MM.1S (cell line): ENCODE measurements at places on chromosomes 13 and 19.

DNA sequence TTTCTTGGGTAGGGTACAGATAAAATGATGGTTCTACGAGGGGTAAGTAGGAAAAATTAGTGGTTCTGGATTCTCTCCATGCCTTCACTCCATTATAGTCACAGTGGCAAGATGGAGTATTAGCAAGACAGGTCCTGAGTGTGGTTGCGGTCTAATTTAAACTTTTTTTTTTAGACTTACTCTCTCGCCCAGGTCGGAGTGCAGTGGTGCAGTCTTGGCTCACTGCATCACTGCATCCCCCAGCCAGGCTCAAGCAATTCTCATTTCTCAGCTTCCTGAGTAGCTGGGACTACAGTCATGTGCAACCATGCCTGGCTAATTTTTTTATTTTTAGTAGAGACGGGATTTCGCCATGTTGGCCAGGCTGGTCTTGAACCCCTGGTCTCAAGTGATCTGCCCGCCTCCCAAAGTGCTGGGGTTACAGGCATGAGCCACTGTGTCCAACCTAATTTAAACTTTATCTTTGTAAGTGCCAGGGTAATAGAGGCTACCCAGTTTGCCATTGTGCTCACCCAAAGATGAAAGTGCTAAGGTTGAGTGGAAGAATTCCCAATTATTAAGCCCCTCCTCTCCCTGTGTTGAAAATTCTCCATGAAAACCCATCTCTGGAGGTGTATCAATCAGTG lies 135.6 kb downstream of the TM9SF2 start:
- H3K4me3 ChIP-seq = no peak overlapping the region
- no peaks in the 10 kb centered on the region for H3K36me3 ChIP-seq
- H3K27me3 ChIP-seq = no peaks in the 10 kb centered on the region
- no peak for DNase-seq

GRCh38 chr19:35154525-35155406 lies at the start of gene FXYD5:
FXYD5 (plus strand) TSS chr19:35154735; CDS start chr19:35155551, 816 bp downstream.
- H3K27me3 ChIP-seq = no peaks in the 10 kb centered on the region
- peaks cover 8% of the 10 kb centered on the region for H3K36me3 ChIP-seq
- H3K4me1 ChIP-seq = peaks cover 11% of the 10 kb centered on the region
- peak within 1 kb of the TSS; percentile 100 for H3K4me3 ChIP-seq
- H3K27ac ChIP-seq = peak within 1 kb of the TSS; percentile 63

- DNase-seq = no peak
- H3K4me1 ChIP-seq = no peaks in the 10 kb centered on the region
- H3K27ac ChIP-seq = no peak overlapping the region
- H3K27me3 ChIP-seq = peaks cover 21% of the 10 kb centered on the region
- H3K4me3 ChIP-seq = no peak overlapping the region
Observed at GRCh38 chr19:33689138-33689746, 67.5 kb downstream of the CHST8 start.

DNA sequence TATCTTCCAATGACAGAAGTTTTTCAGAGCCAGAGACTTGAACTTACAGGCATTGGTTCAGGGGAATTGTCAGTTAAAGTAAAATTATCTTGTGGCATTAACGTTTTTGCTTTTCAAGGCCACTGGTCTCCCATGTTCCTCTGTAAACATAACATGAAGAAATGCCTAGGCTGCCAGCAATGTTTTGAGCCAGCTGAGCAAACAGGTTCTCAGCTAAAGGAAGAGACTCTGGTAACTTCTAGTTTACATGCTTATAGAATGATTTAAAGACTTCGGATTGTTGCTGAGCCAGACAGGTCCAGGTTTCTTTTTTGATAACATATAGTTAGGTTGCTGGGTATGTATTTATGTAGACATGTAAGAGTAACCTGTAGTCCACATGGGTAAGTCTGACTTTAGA lies 35.7 kb downstream of the ZNF493 start:
- H3K27ac ChIP-seq = no peak overlapping the region
- H3K27me3 ChIP-seq = no peaks in the 10 kb centered on the region
- H3K4me1 ChIP-seq = no peaks in the 10 kb centered on the region
- DNase-seq = no peak
- no peaks in the 10 kb centered on the region for H3K36me3 ChIP-seq
- no peak overlapping the region for H3K4me3 ChIP-seq

DNA sequence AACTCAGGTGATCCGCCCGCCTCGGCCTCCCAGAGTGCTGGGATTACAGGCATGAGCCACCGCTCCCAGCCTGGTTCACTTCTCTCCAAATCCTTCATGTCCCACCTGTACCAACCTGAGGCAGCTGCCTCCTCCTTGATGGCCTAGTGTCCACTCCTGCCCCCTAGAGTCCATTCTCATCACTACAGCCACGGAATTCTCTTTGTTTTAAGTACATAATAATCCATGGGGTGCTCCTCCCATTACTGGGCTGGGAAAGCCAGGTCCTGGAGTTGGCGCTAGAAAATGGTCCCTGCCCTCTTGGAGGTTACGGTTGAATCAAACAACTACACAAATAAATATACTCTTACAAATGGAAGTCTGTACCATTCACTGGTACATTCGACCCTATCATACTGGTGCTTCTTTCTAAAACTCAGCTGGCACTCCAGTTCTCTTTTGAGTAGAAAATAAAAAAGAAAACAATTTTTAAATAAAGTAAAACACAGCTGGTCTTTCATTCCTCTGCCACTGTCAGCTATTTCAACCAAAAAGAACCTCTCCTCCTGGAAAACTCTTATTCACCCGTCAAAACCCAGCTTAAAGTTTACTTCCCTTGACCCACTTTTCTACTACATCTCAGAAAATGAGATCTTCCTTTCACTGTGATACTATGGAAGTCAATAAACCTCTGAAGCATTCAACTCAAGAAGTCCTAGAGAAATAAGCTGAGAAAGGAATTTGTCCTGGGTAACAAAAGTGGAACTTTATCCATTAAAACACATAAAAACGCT lies 22.4 kb upstream of the ARHGEF18 start:
- no peak overlapping the region for H3K27ac ChIP-seq
- no peak overlapping the region for H3K4me3 ChIP-seq
- H3K4me1 ChIP-seq = peaks cover 4% of the 10 kb centered on the region; the same call in 1 of the 2 replicates
- H3K27me3 ChIP-seq = no peaks in the 10 kb centered on the region
- DNase-seq = peak; percentile 80

- H3K27me3 ChIP-seq = no peaks in the 10 kb centered on the region
- H3K27ac ChIP-seq = no peak overlapping the region
- DNase-seq = no peak
- no peaks in the 10 kb centered on the region for H3K36me3 ChIP-seq
- no peaks in the 10 kb centered on the region for H3K4me1 ChIP-seq
Observed at GRCh38 chr13:41596190-41596589, 138.8 kb downstream of the RGCC start.

DNA sequence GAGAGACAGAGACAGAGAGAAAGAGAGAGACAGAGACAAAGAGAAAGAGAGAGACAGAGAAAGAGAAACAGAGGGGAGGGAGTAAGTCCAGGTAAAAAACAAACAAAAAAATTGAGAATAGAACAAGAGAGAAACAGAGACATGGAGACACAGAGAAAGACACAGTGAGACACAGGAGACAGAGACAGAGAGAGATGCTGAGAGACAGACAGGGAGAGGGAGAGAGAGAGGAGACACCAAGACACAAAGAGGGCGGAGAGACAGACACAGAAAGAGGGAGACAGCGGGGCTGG lies 5.8 kb upstream of the PROZ start:
- peaks cover 59% of the 10 kb centered on the region for H3K27me3 ChIP-seq
- H3K4me3 ChIP-seq = no peak overlapping the region
- no peak overlapping the region for H3K27ac ChIP-seq
- peaks cover 8% of the 10 kb centered on the region for H3K4me1 ChIP-seq
- H3K36me3 ChIP-seq = no peaks in the 10 kb centered on the region
- no peak for DNase-seq

DNA sequence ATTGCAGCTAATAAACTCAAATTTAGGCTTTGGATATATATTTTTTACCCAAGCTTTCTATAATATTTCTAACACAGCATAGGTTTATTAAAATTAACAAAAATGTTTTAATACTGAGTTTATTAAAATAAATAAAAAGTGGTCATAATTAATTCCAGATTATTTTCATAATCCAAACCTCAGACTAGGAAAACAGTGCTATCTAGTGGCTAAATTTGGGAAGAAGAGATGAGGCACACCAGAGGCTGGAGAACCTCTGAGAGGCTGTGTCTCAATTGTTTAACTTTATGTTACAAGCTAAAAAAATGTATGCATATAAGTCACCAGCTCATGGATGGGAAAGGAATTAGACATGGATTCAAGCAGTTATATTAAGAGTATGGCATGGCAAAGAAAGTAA lies 392.5 kb downstream of the DIAPH3 start:
- no peak overlapping the region for H3K27ac ChIP-seq
- DNase-seq = no peak
- no peaks in the 10 kb centered on the region for H3K27me3 ChIP-seq
- no peak overlapping the region for H3K4me3 ChIP-seq

- peak overlapping the region; percentile 54 for H3K4me3 ChIP-seq
- H3K27me3 ChIP-seq = no peaks in the 10 kb centered on the region
Observed at GRCh38 chr19:48329167-48329891, 4.0 kb downstream of the EMP3 start.

DNA sequence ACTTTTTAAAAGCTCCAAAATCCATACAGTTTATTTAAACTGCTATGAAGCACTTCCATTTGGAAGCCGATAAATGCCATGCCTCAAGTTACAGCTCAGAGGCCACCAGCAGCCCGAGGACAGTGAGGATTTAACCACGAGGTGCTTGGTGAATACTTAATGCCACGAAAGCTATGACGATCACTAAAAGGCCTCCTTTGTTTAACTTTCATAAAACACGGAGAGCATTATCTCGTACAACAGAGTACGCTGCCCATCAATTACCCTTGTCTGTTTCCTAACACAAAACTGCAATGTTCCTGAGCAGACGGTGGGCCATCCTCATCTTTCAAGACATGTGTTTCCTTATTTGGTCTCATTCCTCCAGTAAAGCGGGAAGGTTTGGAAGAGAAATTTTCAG lies 58.4 kb downstream of the PEPD start:
- DNase-seq = no peak
- H3K27me3 ChIP-seq = no peaks in the 10 kb centered on the region
- H3K4me1 ChIP-seq = no peaks in the 10 kb centered on the region
- no peak overlapping the region for H3K27ac ChIP-seq

DNA sequence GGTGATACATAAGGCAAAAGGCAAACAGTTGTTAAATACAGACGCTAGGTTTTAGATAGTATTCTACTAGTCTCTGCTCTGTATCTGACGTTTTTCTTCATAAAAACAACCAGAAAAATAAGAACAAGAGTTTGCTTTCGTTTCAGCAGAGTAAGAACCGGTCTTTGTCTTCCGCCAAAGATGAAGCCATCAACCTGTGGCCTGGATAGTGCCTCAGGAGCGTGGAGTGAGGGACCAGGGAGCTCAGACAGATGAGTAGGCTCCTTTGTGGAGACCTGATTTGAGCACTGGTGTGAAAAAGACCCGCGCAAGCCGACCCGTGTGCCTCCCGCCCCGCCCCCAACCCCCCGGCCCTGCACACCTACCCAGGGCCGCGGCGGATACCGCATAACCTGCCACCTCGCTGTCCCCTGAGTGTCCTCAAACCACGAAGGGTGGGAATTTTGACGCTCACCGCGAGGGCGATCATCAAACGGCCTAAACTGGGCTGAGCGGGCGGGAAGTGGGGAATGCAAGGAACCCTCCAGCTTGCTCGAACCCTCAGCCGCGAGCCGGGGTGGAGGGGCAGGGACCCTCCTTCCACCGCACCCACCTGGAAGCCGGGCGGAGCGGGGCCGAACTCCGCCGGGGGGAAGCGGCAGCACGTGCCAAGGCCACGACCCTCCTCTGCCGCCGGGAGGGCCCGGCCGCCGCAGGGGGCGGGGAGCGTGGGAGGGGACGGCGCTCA lies 866 bp upstream of the LMO7 start:
- peak overlapping the region; percentile 79 for H3K4me3 ChIP-seq
- H3K4me1 ChIP-seq = no peaks in the 10 kb centered on the region
- peak overlapping the region; percentile 43; the same call in 1 of the 2 replicates for H3K27ac ChIP-seq
- peak; percentile 11 for DNase-seq
- H3K27me3 ChIP-seq = no peaks in the 10 kb centered on the region

DNA sequence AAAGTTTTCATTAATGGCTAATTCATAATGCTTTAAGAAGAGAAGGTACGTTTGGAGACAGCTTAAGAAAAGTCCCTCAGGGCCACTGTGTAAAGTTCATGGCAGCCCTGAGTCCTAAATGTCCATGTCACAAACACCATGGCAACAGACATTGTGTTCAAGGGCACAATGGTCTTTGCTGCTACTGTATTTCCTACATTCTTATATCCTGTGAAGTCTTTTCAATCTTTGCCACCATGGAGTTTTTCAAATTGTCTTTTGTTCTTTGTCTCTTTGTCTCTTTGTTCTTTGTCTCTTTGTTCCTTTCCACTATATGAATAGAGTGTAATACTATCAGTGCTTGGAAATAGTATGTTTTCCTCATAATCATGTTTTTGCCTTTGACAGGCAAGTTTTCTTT lies 178.8 kb downstream of the VWA8 start:
- no peaks in the 10 kb centered on the region for H3K36me3 ChIP-seq
- H3K27me3 ChIP-seq = no peaks in the 10 kb centered on the region
- H3K4me3 ChIP-seq = no peak overlapping the region
- no peak for DNase-seq
- no peak overlapping the region for H3K27ac ChIP-seq

DNA sequence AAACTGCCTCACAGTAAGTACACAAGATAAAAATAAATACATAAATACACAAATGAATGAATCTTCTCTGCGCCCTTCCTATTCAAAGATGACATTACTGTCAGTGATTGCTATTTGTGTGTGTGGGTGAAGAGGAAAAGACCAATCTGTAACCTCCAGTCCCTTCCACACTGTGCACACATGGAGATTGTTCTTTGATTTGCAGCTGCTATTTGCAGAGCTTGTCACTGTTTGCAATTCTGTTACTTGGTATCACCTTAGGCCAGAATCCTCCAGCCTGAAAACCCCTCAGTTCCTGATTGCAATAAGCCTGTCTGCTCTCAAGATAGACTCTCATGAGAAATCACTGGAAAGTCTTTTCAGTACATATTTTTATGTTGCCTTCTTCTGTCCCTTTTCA lies 1314.9 kb downstream of the PCDH9 start:
- H3K4me1 ChIP-seq = no peaks in the 10 kb centered on the region
- DNase-seq = no peak
- no peaks in the 10 kb centered on the region for H3K27me3 ChIP-seq

GRCh38 chr19:55158848-55159749 lies 1.6 kb upstream of the TNNI3 start:
- no peaks in the 10 kb centered on the region for H3K4me1 ChIP-seq
- no peak overlapping the region for H3K27ac ChIP-seq
- H3K27me3 ChIP-seq = peaks cover 51% of the 10 kb centered on the region

DNA sequence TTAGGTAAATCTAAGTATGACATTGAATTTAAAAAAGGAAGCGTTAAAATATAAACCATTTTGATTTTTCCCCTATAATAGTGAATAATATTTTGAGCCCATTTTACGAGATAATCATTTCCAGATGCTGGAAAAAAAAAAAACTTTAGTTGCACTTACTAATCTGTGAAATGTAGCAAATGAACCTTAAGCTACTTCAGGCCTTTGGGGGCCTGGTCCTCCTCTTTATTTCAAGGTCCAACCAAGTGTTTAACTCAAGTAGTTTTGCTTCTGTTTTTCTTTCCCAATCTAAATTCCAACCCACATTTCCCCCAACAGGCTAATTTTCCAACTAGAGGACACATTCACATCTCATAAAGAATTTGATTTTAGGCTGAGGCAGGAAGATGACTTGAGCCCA lies 101.2 kb downstream of the TNFRSF19 start:
- no peak overlapping the region for H3K4me3 ChIP-seq
- no peaks in the 10 kb centered on the region for H3K36me3 ChIP-seq
- no peak overlapping the region for H3K27ac ChIP-seq
- no peaks in the 10 kb centered on the region for H3K27me3 ChIP-seq
- DNase-seq = no peak

- peaks cover 10% of the 10 kb centered on the region for H3K36me3 ChIP-seq
- DNase-seq = no peak
- no peaks in the 10 kb centered on the region for H3K4me1 ChIP-seq
- H3K4me3 ChIP-seq = no peak overlapping the region
Observed at GRCh38 chr13:79338343-79338742, 67.7 kb downstream of the RBM26 start.
